ENCODE measurements at places on chromosomes 7 and 10.

- no peak for DNase-seq
Observed at GRCh38 chr7:158430308-158431034, 157.2 kb downstream of the PTPRN2 start.

DNA sequence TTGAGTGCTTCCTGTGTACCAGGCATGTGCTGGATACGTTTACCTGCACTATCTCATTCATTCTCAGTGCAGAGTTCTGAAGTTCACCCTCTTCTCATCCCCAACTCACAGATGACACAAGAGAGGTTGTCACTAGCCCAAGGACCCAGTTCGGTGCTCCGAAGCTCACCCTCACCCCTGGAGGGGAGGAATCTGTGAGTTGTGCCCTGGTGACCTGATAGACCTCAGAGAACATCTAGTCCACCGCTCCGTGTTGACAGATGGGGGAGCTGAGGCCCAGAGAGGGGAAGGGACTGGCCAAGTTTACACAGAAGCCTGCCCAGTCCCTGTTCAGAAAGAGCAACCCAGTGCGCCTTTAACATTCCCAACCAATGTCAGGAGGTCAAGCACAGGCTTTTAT lies 44.8 kb upstream of the EMX2 start:
- DNase-seq: no peak

DNA sequence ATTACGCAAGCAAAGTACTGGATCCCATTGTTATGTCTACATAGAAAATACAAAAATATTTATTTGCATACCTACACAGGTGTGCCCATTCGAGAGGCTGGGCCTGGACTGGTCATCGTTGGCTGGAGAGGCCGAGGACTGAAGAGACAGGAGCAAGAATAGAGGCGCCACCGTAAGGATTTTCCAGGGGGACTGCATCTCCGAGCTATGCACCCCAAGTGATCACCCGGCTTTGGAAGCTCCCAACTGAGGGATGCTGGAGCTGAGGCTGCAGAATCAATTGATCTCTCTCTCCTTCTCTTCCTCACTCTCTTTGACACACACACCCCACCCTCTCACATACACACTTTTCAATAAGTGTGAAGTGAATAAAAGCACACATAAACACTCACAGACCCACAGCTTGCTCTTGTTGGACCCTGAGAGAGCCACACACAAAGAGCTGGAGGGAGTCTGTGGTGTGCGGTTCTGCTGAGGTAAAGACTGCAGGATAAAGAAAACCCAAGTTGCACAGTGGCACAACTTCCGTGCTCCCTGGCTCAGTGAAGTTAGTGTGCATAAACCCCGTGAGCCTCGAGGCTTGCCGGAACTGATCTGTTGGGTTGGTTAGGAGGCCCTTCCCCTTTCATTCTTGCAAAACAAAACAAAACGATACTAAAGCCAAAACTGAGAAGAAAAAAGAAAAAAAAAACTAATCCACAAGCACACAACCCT lies at the start of gene AOAH:
Gene AOAH (minus strand): TSS at position 544 of the 714 bp plus-strand sequence. CDS start 346 bp downstream, at position 198.
- peak; percentile 83 for DNase-seq

DNA sequence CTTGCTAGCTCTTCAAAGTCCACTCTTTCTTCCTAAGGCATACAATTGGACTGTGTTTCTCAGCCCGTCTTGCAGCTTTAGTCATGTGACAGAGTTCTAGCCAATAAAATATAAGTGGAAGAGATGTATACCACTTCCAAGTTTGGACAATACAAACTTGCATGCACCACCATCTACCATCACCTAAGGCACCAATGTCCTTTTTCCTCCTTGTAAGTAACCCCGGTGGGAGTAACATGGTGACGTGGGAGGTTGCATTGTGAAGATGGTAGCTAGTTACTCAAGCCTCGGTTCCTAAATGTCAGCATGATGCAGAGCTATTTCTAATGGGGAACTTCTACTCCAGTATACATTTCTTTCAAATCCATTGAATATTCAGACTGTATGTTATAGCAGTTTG lies 5.3 kb upstream of the CACNB2 start:
- no peak for DNase-seq

- DNase-seq: no peak
Observed at GRCh38 chr7:33075818-33076518, 13.4 kb upstream of the NT5C3A start.

- no peak for DNase-seq
Observed at GRCh38 chr7:25313526-25313925, 85.2 kb upstream of the NPVF start.

DNA sequence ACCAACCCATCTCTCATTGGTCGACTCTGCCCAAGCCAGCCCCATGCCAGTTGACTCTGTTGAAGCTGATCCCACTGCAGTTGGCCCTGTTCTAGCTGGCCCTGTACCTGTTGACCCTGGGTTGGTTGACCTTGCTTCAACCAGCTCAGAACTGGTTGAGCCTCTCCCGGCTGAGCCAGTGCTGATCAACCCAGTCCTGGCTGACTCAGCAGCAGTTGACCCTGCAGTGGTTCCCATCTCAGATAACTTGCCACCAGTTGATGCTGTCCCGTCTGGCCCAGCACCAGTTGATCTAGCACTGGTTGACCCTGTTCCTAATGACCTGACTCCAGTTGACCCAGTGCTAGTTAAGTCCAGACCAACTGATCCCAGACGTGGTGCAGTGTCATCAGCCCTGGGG lies 7.4 kb downstream of the PPRC1 start:
- no peak for DNase-seq

DNA sequence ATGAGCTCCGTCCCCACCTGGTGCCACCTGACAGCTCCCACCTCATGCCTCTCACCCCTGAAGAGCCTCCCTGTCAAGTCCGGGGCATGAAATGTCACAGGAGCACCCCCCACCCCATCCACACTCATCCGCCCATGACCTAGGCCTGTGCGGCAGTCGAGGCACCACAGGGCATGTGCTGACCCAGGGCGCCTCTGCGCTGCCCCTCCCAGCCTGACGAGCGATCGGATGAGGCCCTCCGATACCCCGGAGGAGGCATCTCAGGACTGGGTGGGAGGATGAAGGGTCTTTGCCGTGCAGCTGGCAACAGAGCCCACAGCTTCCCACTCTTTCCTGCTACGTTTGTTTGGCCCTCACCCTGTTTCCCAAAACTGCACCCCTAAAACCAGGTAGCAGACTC lies 184.4 kb upstream of the TCERG1L start:
- DNase-seq: no peak

DNA sequence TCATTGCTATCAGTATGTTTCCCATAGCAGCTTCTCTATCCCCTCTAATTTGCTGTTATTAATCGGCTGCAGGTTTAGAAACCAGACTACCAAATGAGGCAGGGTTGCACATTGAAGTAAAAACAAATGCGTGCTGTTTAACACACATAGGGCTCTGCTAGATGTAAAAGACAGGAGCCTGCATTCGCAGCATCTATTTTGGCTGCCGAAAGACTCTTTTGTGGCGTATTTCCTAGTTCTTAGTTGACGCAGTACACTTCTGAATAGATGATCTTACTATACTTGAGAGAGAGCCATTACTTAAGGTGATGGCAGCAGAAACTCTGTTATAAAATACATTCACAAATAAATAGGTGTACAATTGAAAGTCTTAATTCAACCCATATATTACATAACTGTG lies 21.4 kb downstream of the SGCE start:
- no peak for DNase-seq

DNA sequence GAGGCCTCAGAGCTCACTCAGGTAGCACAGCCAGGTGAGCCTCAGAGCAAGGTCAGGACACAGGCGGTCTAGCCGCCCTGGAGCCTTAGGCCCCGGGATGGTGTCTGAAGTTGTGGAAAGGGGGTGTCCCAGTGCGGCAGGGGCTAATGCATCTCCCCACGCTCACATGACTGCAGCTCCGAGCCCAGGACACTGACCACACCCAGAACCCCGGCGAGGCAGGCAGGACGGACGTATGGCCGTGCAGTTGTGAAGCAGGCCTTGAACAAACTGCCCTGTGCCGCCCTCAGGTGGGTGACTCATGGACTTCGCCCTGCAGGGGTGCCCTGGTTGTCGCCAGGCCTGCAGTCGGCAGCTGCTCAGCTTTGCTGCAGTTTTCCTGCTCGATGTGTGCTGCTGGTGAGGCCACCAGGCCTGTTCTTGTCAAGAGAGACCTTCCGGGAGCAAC lies 5.0 kb upstream of the PRKAR1B start:
- peak; percentile 23 for DNase-seq

DNA sequence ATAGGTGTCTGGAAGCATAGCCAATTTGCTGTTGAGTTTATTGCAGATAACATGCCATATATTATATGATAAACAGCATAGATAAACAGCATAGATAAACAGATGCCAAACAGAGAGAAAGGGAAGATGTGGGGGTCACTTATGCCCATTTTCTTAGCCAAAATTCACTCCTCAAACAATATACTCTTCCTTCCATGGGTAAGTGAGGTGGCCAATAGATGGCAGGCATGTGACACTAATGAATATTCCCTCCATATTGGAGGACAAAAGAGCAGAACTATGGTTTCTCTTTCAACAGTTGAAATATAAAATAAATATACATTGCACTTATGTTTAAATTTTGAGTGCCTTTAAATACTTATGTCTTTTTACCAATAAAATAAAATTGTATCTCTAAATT lies 1212.8 kb downstream of the REEP3 start:
- DNase-seq: no peak

- no peak for DNase-seq
Observed at GRCh38 chr7:150811-151221, 41.6 kb upstream of the FAM20C start.

GRCh38 chr7:114534953-114535352 lies 120.3 kb downstream of the FOXP2 start:
- DNase-seq: no peak

DNA sequence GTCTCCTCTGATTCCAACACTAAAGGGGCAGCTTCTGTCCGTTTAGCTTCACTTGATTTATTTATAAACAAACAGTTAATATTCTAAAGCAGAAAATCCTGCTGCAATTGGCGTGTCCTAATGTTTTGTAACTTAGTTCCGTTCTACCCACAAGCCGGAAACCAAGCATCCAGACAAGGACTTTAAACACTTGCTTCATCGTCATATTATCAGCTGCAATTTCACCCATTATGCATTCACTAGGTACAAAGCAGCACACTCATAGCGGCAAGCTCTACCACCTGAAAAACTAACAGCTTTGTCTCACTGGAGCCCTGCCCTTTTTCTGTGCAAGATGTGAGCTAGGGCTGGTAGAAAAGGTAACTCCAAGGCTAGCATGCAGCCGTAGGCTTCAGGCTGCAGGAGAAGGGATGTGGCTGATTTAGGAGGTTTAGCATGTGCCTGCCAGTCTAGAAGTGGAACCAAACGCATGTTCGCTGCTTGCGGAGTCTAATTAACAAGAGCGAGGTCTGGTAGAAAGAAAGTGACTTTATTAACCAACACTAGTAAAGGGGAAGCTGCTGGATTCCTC lies 43.7 kb upstream of the BPGM start:
- DNase-seq: no peak

GRCh38 chr7:152862856-152863255 lies 103.3 kb downstream of the ACTR3B start:
- DNase-seq: no peak

DNA sequence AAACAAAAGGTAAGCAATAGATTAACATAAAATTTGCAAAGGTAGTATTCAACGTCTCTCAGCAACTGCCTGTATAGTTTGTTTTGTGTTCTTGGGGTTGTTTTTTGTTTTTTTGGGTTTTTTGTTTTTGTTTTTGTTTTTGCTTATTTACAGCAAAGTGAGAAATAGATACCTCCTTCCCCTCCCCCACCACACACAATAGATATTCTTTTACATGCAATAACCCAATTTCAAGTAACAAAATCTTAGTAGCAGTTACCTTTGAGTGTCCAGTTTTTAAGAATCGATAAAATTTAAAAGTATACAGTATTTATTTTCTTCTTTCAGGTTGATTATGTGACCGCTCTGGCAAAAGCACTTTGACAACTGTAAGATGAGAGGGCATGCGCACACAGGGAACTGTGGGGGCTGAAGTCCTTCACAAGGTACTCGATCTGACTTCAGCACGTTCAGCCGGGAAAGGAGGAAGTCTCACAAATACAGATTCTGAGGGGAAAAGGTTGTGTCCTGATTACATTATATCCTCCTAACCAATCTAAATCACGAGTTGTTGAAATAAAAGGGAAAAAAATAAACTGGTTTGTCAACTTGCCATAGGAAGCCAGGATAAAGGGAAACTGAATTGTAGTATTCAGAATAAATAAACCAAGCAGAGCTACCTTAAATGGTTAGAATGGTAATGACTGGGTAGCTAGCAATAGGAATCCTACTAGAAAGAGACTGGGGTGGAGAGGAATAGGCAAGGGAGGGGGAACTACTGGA lies 47.8 kb downstream of the CPEB3 start:
- peak; percentile 53 for DNase-seq

GRCh38 chr10:89003344-89003743 lies 12.7 kb downstream of the FAS start:
- peak; percentile 27 for DNase-seq

DNA sequence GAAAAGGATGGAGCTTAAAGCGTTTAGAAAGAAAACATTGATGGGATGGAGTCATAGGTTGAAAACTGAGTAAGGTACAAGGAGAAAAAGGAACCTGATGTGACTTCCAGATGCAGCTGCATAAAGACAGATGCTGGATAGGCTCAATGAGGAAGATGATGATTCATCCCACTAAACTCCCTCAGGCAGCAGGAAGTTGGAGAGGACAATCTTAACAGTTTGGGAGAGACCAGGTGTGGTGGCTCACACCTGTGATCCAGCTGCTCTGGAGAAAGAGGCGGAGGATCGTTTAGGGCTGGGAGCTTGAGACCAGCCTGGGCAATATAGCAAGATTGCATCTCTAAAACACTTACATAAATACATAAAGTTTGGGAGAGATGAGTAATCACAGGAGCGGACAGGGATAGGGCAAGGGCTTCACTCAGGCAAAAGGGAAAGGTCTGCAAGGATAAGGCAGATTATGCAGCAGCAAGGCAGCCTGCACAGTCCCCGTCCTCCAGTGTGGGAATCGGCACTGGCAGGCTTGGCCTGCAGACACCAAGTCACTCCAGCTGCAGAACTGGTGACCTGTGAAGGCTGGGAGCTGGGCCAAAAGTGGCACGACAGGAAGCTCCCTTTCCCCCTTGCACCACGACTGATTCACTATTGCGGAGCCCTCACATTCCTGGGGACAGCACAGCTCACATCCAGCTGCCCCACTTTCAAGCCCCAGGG lies 438.5 kb downstream of the GRID1 start:
- no peak for DNase-seq

GRCh38 chr7:36265680-36266079 lies 112.6 kb downstream of the EEPD1 start:
- no peak for DNase-seq

- DNase-seq: no peak
Observed at GRCh38 chr10:99873846-99874245, 91.4 kb downstream of the ABCC2 start.

GRCh38 chr10:127018766-127019165 lies 113.5 kb downstream of the DOCK1 start:
- DNase-seq: no peak

DNA sequence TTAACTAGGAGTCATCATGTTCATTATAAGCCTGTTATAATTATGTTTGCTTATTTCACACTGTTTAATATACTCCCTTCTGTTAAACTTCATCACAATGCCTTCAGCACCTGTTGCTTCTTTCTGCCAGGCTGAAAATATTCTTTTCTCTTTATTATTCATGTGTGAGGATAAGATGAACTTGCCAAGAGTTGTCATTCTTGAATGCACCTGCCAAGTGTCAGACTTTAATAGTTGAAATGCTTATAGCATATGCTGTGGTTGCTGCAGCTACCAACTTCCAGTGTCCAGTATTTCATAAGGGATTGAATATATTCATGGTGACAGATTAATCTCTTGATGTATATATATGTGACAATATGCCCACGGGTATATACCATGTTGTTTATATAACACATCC lies 339.2 kb upstream of the MEOX2 start:
- DNase-seq: no peak

GRCh38 chr7:38565289-38565688 lies 65.9 kb downstream of the AMPH start:
- DNase-seq: no peak

GRCh38 chr7:5450549-5451327 lies 27.1 kb upstream of the TNRC18 start:
- peak; percentile 43 for DNase-seq

Measured in CD4-positive, alpha-beta T cell treated with Interleukin-10 for 1 hour (primary cell).